ENCODE measurements at places on chromosomes 13 and 19.

DNA sequence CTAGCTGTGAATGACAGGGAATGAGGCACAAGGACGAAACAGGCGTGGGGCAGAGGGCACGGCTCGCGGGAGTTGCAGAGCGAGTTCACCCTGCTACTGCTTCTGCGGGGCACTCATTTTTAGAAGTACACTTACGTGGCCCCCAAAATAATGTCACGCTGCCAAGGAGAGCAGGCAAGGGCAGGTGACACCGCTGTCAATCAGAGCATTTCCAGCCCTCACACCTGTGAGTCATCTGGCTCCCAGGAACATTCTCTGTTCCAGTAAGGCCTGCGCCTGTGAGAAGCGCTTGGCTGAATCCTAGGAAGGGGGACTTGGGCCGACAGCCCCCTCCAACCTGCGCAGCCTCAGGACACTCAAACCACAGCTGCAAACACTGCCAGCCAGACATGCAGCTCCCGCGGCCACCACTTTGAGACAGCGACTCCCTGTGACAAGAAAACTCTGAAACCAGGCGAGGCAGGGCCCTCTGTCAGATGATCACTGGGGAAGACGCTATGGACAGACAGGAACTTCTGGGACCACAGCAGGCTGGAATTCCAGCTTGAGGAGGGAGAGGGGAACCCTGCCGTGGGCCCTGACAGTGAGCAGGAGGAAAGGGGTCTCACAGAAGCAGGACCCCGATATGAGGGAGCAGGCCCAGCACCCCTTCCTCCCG is 12.7 kb downstream of the DOT1L start:
- DNase-seq = no peak

DNA sequence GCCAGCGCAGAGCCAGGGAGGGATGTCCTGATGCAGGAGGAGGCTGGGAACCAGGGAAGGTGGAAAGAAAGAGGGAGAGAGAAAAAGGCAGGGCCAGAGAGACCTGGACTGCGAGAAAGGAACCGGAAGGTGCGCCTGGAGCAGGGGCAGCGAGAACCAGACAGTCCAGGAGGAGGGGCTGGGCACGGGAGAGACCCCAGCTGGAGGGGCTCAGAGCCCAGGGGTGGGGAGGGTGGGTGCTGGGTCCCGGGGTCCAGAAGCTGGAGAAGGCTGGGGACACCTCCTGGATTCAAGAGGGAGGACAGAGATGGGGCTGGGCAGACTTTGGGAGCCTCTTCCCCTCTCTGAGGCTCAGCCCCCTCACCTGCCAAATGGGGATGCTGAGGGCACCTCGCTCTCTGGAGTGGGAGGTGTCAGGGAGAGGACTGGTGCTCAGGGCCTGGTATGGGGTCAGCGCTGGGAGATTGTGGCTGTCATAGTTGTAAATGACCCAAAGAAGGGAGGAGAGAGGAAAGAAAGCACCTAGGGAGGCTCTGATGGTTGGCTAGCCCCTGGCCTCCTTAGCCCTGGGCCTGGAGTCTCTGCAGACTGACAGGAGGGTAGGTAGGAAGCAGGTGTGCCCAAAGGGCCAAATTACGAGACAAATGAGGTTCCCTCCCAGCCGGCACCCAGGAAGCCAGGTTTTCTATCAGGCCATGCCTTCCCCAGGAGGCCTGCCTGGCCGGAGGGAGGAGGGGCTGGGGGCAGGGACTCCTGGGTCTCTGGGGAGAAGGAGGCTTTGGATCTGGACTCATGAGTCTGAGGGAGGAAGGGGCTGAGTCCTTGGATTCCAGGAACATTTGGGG is 1.3 kb upstream of the SPACA6 start:
- DNase-seq = no peak

- DNase-seq = no peak
These were observed 37.1 kb downstream of the MLLT1 start for GRCh38 chr19:6242677-6243076.

DNA sequence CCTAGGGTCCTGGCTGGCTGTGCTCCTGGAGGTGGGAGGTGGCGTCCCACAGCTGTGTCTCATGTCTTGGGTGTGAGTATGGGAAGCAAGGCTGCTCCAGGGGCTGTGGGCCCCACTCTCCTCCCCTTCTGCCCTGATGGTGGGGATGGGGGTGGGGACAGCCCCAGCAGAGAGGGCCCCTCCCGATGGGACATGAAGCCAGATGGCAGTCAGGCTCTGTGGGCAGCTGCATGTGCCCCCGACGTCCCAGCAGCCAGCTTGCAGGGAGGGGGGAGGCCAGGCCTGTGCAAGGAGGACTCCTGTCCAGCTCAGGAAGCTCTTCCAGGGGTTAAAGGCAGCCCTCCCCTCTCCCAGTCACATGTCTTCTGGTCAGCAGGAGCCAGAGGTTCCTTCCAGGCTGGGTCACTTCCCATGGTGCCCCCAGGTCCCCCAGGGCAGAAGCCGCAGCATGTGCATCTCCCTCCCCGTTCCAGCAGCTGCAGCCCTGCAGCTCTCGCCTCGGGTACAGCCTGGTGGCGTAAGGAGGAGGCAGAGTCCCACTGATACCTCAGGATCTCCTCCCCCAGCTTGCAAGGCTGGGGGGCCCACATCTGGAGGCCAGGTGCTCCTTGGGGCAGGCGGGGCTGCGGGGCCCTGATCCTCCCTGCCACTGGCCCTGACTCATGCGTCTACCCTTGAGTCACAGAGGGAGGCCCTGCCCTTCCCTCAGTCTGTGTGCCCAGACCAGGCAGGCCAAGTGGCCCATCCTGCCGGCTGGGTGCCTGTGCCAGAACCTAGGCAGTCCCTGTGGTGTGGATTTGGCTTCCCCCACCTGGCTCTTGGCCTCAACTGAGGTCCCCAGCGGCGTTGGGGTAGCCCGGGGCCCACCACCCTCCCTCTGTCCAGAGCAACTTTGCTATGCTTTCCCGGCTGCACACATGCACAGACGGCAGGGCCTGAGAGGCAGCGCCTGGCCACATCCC is 13.0 kb downstream of the YIPF2 start:
- DNase-seq = no peak

GRCh38 chr19:10979951-10980381 is 19.1 kb downstream of the SMARCA4 start:
- DNase-seq = no peak

GRCh38 chr19:13163609-13164342 is 13.6 kb downstream of the IER2 start:
- peak; percentile 60 for DNase-seq

GRCh38 chr13:43390619-43391018 is 367.2 kb downstream of the DNAJC15 start:
- no peak for DNase-seq

GRCh38 chr13:23570099-23570920 is at the start of gene TNFRSF19:
Gene TNFRSF19 (plus strand): TSS chr13:23570412. CDS start chr13:23590184, 19,772 bp downstream.
- no peak for DNase-seq

GRCh38 chr19:37468961-37469777 is at the start of gene ZNF570:
Gene ZNF570 (plus strand): TSS chr19:37469356. CDS start chr19:37470355, 999 bp downstream.
- DNase-seq = peak; percentile 81
